CD4-positive, alpha-beta memory T cell (primary cell): ENCODE measurements at places on chromosomes 11 and 22. TPM values are rescaled to one million over a fixed set of nuclear protein-coding genes. Genes with fewer than 3 reads are reported as not detected.

DNA sequence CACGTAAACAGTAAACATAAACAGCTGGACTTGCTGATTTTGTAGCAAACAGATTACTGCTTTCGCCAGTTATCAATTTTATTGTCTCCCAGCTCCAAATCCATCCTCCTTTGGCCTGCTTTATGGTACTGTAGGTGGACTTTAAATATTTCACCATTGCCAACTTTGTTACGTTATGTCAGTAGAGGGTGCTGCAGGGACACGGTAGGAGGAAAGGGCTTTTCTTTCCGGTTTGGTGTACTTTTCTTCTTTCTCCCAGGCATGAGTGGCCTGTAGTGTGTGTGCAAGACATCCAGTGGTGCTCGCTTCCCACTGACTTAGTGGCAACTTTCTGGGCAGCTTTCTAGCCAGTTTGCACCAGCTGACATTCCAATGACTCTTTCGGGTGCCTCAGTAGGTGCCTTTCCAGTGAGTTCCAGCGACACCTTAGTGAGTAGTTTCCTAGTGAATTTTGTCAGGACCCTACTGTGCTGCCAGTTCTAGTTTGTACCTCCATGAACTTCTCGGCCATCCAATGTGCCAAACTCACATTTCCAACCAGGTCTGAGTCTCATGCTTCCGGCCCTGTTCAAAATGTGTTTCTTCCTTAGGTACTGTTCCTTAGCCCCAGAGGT, 267.6 kb upstream of the TENM4 start:
- H3K36me3 ChIP-seq = no peaks in the 10 kb centered on the region
- no peak overlapping the region for H3K4me3 ChIP-seq
- no peak overlapping the region for H3K27ac ChIP-seq
- no peaks in the 10 kb centered on the region for H3K4me1 ChIP-seq
- no peak for DNase-seq
- H3K27me3 ChIP-seq = no peaks in the 10 kb centered on the region

GRCh38 chr11:71272161-71272560, 19.8 kb upstream of the SHANK2 start:
- H3K4me3 ChIP-seq = no peak overlapping the region
- no peaks in the 10 kb centered on the region for H3K27me3 ChIP-seq
- no peak for DNase-seq

- no peak for DNase-seq
- no peaks in the 10 kb centered on the region for H3K36me3 ChIP-seq
- H3K27ac ChIP-seq = no peak overlapping the region
- no peaks in the 10 kb centered on the region for H3K4me1 ChIP-seq
- H3K4me3 ChIP-seq = no peak overlapping the region
- H3K27me3 ChIP-seq = no peaks in the 10 kb centered on the region
These were observed 77.4 kb downstream of the RELT start for GRCh38 chr11:73453562-73453961.

DNA sequence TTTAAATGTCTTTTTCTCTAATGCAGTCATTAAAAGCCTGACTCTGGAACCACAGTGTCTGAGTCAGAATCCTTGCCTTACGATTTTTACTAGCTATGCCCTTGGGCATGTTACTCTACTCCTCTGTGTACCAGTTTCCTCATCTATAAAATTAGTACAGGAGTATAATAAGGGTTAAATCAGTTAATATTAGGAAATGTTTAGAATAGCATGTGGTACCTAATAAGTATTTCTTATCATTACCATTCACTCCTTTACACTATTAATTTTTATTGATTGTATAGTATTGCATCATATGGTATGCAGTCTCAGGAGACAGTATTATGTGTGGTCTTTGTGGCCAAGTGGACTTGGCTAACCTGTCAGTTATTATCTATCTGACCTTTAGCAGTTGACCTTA, 68.2 kb downstream of the METTL15 start:
- no peak overlapping the region for H3K4me3 ChIP-seq
- no peak for DNase-seq
- no peak overlapping the region for H3K27ac ChIP-seq
- no peaks in the 10 kb centered on the region for H3K36me3 ChIP-seq
- H3K4me1 ChIP-seq = no peaks in the 10 kb centered on the region

Gene OR51I1
- polyA plus RNA-seq = not detected

Gene PTS
- polyA plus RNA-seq = 11.4 TPM

GRCh38 chr11:93537767-93538261, 5.4 kb downstream of the SMCO4 start:
- H3K36me3 ChIP-seq = no peaks in the 10 kb centered on the region
- DNase-seq = no peak
- peaks cover 17% of the 10 kb centered on the region for H3K4me1 ChIP-seq
- no peaks in the 10 kb centered on the region for H3K27me3 ChIP-seq
- H3K4me3 ChIP-seq = no peak overlapping the region

- H3K27ac ChIP-seq = no peak overlapping the region
- no peaks in the 10 kb centered on the region for H3K36me3 ChIP-seq
- no peak for DNase-seq
- no peaks in the 10 kb centered on the region for H3K4me1 ChIP-seq
- H3K27me3 ChIP-seq = no peaks in the 10 kb centered on the region
These were observed 69.7 kb downstream of the TENM4 start for GRCh38 chr11:79371152-79371551.

DNA sequence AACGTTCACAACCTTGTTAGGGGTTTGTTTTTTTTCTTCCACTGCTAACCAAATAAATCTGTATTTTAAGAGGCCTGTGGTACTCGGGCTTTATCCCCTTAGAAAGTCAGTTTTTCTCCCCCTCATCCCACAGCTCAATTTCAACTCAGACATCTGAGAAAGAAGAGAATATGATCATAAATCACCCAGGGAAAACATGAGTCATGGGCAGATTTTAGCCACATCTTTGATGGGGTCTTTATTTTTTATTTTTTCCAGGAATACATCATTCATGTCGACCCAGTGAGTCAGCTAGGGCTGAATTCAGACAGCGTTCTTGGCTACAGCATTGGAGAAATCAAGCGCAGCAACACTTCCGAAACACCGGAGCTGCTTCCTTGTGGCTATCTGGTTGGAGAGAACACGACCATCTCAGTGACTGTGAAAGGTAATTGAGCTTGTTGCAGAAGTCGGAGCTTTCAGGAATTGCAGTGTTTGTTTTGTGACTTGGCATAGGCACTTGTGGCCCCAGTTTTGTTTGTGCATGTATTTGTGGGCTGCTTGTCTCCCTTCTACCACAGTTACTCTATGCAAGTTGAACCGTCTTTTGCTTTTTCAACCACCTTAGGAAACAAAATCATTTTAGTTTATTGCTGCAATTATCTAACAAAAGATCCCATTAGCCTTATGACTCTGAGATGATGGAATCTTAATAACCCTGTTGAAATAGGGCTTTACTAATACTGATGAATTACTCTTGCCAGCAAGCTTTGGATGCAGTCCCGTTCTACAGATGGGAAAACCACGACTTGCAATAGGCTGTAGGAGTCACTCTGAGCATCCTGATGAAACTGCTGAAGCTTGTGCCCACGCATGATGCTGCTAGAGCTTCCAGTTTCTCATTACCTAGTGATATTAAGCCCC, 62.7 kb downstream of the DBX1 start:
- no peaks in the 10 kb centered on the region for H3K4me1 ChIP-seq
- H3K27me3 ChIP-seq = no peaks in the 10 kb centered on the region

GRCh38 chr11:94305146-94305545, 766 bp downstream of the IZUMO1R start:
- no peak for DNase-seq
- no peaks in the 10 kb centered on the region for H3K36me3 ChIP-seq
- no peak overlapping the region for H3K27ac ChIP-seq
- H3K27me3 ChIP-seq = no peaks in the 10 kb centered on the region

GRCh38 chr22:39458444-39459083, 1.8 kb downstream of the MGAT3 start:
- no peak for DNase-seq
- peaks cover 7% of the 10 kb centered on the region for H3K4me1 ChIP-seq
- no peak overlapping the region for H3K27ac ChIP-seq
- H3K36me3 ChIP-seq = no peaks in the 10 kb centered on the region
- H3K4me3 ChIP-seq = no peak overlapping the region

DNA sequence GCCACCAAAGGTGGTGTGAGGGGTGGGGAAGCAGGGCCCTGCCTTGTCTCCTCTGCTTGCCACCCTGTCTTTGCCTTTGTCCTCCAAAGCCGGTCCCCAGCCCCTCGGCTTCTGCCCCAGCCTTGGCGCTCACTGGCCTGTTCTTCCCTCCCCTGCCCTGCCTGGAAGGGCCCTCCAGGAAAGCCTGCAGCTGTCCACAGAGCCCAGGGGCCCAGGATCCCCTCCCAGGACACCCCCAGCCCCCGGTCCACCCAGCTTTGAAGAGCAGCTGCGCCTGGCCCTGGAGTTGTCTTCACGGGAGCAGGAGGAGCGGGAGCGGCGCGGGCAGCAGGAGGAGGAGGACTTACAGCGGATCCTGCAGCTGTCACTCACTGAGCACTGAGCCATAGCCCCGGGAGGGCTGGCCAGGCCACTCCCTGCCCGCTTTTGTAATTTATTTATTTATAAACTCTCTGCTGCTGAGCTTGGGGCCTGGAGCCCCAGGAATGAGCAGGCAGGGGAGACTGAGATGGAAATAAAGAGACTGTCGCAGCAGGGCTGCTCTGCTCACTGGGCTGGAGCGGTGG, 1.3 kb upstream of the SSH3 start:
- DNase-seq = no peak
- no peaks in the 10 kb centered on the region for H3K27me3 ChIP-seq
- peaks cover 34% of the 10 kb centered on the region for H3K36me3 ChIP-seq
- peak overlapping the region; percentile 68 for H3K27ac ChIP-seq
- H3K4me3 ChIP-seq = no peak overlapping the region

Gene C22orf31
- not detected for polyA plus RNA-seq

Gene MS4A8
- not detected for polyA plus RNA-seq

- no peak for DNase-seq
- H3K4me1 ChIP-seq = no peaks in the 10 kb centered on the region
- H3K27ac ChIP-seq = no peak overlapping the region
These were observed 45.8 kb downstream of the C11orf96 start for GRCh38 chr11:43988040-43988817.
